ENCODE measurements at places on chromosomes 7 and 10.

DNA sequence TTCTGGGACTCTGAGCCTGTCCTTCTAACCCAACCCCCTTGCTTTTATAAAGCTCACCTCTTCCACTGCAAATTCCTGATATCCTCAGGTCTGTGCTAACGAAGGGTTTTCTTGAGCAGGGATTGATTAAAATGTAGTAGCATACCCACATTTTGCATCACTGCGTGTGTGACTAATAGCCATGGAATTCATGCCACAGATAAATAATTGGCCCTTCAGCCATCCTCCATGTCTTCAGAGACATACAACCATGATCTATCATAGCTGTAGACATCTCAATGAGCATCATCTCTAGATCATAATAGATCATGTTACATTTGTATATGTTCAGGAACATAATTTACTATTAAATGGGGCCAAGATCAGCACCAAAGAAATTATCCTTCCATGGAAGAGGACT is 990.3 kb downstream of the KCNMA1 start:
- DNase-seq, result no peak

DNA sequence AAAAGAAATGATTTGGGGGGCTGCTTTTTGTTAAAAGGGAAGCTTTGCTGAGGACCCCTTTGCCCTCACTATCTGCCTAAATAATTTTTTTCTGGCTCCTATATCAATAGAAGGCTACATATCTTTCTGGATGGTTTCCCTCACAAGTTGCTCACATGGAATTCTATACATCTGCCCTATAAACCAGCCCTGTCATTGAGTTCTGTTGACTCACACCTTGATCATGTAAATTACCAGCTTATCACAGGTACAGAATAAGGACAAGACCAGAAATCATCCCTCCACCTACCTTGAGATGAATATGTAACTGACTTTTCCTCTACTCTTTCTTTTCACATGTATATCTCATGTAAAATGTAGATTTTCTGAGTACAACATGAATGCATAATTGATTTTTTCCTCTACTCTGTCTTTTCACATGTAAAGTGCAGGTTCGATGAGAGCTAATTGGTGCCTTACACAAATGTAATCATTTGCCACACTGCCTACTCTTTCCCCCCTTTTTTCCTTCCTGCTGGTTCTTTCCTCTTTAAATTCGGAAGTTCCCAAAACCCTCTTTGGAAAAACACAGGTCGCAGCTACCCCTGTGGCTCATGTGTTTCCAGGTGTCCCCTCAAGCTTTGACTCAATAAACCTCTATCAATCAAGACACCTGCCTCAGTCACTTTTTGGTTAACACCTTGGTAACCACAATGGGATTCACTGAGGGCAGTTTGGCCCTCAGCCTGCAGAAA is 12.5 kb downstream of the CYP3A43 start:
- DNase-seq, result no peak

- no peak for DNase-seq
These were observed 237.3 kb downstream of the SEMA3A start for GRCh38 chr7:83957333-83957732.

GRCh38 chr7:75966190-75966961 is 28.0 kb downstream of the TMEM120A start:
- DNase-seq, result peak; percentile 71

DNA sequence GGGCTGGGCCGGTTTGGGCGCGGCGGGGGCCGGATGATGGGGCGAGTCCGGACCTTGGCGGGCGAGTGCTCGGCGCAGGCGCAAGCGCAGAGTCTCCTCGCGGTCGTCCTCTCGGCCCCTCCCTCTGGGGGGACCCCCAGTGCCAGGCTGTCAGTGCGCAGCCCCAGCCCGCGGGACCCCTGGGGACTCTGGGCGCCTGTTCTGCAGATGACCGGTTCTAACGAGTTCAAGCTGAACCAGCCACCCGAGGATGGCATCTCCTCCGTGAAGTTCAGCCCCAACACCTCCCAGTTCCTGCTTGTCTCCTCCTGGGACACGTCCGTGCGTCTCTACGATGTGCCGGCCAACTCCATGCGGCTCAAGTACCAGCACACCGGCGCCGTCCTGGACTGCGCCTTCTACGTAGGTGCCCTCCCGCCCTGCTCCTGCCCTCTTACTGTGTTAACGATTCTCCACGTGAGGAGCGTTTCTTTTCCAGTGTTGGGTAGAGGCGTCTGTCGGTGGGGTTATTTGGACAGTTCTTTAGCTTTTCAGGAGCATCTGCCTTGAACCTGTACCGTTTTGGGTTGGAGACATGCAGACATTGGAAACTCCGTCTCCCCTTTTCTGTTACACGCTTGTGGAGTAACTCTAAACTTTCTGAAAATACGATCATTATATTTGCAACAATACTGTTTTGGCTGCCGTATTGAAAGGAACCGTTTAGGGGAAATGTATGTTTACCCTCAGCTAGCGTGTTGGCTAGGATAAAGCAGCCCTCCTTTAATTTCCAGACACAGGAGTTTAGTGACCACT is 706 bp downstream of the BUB3 start:
- no peak for DNase-seq

- no peak for DNase-seq
These were observed 227.5 kb downstream of the LRMDA start for GRCh38 chr10:75658915-75659314.

GRCh38 chr7:148921806-148922205 is 37.7 kb upstream of the EZH2 start:
- DNase-seq, result no peak

- no peak for DNase-seq
These were observed 1.7 kb upstream of the UPP1 start for GRCh38 chr7:48087349-48087748.

DNA sequence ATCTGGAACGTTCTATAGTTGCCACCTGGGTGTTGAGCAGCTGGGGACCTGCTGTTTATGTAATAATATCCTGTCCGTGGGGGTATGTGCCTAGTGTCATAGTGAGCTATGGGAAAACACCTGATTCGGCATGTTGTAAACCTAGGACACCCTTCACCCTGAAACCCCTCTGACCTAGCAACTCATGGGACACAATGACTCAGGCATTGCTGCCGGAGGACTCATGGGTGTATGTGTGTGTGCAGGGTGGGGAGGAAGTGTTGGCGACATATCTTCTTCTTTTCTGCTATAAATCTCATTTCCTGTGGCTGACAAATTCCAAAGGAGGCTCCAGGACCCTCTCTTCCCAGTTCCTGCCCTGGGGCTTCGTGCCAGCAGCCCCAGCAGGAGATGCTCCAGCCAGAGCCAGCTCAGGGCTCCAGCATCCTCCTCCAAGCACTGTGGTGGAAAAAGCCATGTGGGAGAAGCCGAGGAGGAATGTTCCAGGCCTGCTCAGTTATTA is 77.0 kb upstream of the PODXL start:
- no peak for DNase-seq

- DNase-seq, result no peak
These were observed 31.3 kb downstream of the RAPGEF5 start for GRCh38 chr7:22325671-22326070.

GRCh38 chr10:89946106-89946505 is 244.7 kb downstream of the KIF20B start:
- no peak for DNase-seq

GRCh38 chr7:133646472-133647315 is 393.8 kb downstream of the EXOC4 start:
- no peak for DNase-seq

GRCh38 chr10:85643845-85644525 is 722.6 kb downstream of the GRID1 start:
- DNase-seq, result no peak

GRCh38 chr7:685540-685939 is 41.0 kb upstream of the DNAAF5 start:
- DNase-seq, result no peak

- no peak for DNase-seq
These were observed 91.6 kb downstream of the GLCCI1 start for GRCh38 chr7:8060241-8060640.

- DNase-seq, result no peak
These were observed 22.8 kb downstream of the RGR start for GRCh38 chr10:84267503-84268126.

GRCh38 chr7:149310113-149310836 is 48.3 kb downstream of the ZNF783 start:
- no peak for DNase-seq

GRCh38 chr7:124566583-124566982 is 199.0 kb downstream of the GPR37 start:
- no peak for DNase-seq

- no peak for DNase-seq
These were observed 41.6 kb downstream of the PDSS1 start for GRCh38 chr10:26739071-26739631.

- DNase-seq, result no peak
These were observed 290.9 kb downstream of the PTPRN2 start for GRCh38 chr7:158296798-158297104.

DNA sequence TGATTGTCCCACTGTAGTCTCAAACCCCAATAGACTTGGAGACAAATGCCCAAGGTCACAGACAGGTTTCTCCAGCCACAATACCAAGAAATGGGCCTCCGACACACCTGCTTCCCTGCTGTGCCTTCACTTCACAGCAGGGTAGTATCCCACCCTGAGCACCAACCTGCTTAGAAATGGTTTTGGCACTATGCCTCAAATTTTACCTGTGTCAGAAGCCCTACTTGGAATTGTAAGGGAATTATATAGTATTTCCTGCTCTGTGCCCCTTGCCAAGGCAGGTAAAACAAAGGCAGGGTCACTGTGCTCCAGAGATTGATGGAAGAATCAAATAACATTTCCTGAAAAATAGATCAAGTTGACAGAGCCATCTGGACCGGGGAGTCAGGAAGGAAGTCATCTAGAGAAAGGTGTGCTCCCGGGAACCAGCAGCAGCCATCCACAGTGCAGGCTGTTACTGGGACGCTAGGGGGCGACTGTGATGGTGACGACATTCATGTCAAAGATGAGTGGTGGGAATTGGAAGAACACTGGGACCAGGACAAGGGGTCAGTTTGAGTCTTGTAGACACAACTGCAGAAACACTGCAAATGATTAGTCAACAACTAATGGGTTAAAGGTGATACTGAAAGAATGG is 117.8 kb upstream of the AKR1E2 start:
- no peak for DNase-seq

GRCh38 chr7:123958186-123958703 is 33.2 kb downstream of the SPAM1 start:
- no peak for DNase-seq

DNA sequence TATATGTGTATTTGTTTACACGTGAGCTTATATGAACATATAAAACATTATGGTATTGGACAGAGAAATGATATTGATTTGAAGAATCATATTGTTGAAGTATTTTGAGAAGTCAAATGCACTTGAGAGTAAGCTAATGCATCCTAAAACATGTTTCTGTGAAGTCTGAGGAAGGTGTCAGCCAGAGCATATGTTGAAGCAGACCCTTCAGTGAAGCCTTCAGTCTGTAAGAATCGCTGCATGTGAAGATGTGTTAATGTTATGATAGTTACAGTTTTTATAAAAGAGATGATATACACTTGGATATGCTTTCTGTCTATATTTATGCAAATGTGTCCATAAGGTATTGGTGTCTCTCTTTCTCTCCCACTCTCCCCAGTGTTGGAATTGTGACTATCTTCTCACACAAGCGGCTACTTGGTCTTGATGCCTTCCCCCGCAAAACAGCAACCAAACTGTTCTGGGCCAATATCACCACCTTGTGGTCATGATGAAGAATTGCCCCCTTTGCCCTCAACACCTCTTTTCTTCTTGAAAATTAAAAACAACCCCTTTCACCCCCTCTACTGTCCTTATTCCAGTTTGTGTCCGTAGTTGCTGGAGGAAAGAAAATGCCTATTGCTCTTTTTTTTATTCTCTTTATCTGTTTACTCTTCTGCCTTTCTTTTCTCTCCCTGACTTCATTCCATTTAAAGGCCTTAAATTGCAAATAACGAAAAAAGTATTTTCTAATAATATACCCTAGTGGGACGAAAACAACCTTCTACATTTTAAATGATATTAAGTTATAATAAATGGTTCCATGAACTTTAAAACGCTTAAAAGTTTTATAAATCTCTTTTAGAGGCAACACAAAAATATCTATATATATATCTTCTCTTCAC is 64.9 kb downstream of the IKZF1 start:
- DNase-seq, result no peak

GRCh38 chr7:94412762-94413322 is 18.1 kb downstream of the COL1A2 start:
- no peak for DNase-seq

DNA sequence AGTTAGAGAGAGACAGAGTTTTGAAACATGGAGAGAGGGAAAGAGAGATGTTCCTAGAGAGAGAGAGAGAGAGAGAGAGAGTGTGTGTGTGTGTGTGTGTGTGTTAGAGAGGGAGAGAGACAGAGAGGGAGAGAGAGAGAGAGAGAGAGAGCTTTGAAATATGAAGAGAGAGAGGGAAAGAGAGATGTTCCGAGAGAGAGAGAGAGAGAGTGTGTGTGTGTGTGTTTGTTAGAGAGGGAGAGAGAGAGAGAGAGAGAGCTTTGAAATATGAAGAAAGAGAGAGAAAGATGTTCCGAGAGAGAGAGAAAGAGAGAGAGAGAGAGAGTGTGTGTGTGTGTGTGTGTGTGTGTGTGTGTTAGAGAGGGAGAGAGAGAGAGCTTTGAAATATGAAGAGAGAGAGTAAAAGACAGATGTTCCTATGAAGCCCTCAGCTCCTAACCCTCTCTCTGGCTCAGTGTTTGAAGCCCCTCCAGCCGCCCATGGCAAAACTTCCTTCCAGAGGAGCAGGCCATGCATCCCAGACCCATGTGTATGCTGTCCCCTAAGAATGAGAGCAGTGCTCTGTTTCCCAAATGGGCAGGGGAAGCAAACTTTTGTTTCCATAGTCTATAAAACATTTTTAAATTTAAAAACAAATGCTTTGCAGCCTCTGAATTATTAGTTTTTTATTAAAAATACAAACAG is 130.9 kb downstream of the KCNMA1 start:
- DNase-seq, result no peak

DNA sequence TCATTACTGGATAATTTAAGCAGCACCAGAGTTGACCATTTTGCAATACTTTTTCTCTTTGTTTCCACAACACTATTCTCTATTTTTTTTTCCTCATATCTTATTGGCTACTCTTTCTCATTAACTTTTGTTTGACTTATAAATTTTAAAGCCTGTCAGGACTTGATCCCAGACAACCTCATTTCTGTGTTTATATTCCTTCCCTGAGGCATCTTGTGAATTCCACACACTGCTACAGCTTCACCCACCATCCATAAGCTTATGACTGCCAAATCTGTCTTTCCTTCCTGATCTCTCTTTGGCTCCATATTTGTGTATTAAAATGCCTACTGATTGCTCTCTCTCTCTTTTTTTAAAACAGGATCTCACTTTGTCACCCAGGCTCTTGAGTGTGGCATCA is 124.6 kb upstream of the MBL2 start:
- DNase-seq, result no peak

DNA sequence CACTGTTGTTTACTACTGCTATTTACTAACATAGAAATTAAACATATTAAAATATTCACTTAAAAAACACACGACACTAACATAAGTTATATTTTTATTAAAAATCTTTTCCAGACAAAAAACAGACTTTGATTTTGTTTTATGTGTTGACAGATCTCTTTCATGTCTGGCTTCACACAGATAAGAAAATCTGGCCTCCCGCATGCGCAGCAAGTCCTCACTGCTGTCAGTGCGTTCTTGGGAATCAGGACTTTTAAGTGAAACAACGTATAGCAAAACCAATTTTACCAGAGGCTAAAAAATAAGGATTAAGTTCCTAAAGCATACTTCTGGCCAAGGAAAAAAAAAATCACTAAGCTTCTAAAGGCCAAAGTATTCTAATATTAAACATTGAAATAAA is 1.2 kb upstream of the IDI1 start:
- no peak for DNase-seq
